A172 (cell line): ENCODE measurements at places on chromosomes 12 and 14. TPM values are rescaled to one million over a fixed set of nuclear protein-coding genes. Genes with fewer than 3 reads are reported as not detected.

SAMD15 gene
- 1.9 and 2.7 TPM in 2 replicates for total RNA-seq

RNASE1 gene
- total RNA-seq, result not detected in 2 replicates

ANO2 gene
- total RNA-seq, result 2.1 and 2.7 TPM in 2 replicates

HCAR2 gene
- total RNA-seq, result not detected in 2 replicates

AQP6 gene
- total RNA-seq, result not detected in 2 replicates

GARIN6 gene
- total RNA-seq, result not detected in 2 replicates
